ENCODE measurements at places on chromosomes 5 and 9. TPM values are rescaled to one million over a fixed set of nuclear protein-coding genes. Genes with fewer than 3 reads are reported as not detected.

The FBP2 gene
- polyA plus RNA-seq = 2.4 TPM

The KLHL3 gene
- polyA plus RNA-seq = 19.5 TPM

The MEIKIN gene
- polyA plus RNA-seq = not detected

The AMBP gene
- polyA plus RNA-seq = 1.8 TPM

The ACOT12 gene
- 0.37 TPM for polyA plus RNA-seq

The KIF4B gene
- 0.31 TPM for polyA plus RNA-seq

The CCL27 gene
- 0.79 TPM for polyA plus RNA-seq

The NUTM2G gene
- 0.67 TPM for polyA plus RNA-seq

The SPINK13 gene
- 0.44 TPM for polyA plus RNA-seq

The DYNC2I2 gene
- polyA plus RNA-seq = 46.9 TPM

The SFXN1 gene
- polyA plus RNA-seq = 23.7 TPM

The SPINK4 gene
- not detected for polyA plus RNA-seq

The TCF7 gene
- polyA plus RNA-seq = 15.4 TPM

The MARCHF3 gene
- polyA plus RNA-seq = 4.7 TPM

The DMRT3 gene
- polyA plus RNA-seq = not detected

The SLC6A3 gene
- 3.0 TPM for polyA plus RNA-seq

The APBA1 gene
- polyA plus RNA-seq = 15.3 TPM

The ANKRD20A1 gene
- polyA plus RNA-seq = 1.3 TPM

The GARIN3 gene
- not detected for polyA plus RNA-seq

The LCN9 gene
- polyA plus RNA-seq = not detected

The SMIM23 gene
- not detected for polyA plus RNA-seq

The DNAH5 gene
- 0.90 TPM for polyA plus RNA-seq

The SLC34A3 gene
- 1.2 TPM for polyA plus RNA-seq

The RETREG1 gene
- 3.2 TPM for polyA plus RNA-seq

The NIPAL4 gene
- 0.10 TPM for polyA plus RNA-seq

The SPINK1 gene
- 1.2 TPM for polyA plus RNA-seq

The CRHBP gene
- 0.22 TPM for polyA plus RNA-seq

The ARHGEF39 gene
- 10.9 TPM for polyA plus RNA-seq

The CCNO gene
- polyA plus RNA-seq = 3.6 TPM

The CCL28 gene
- polyA plus RNA-seq = 0.31 TPM

The SLC27A4 gene
- polyA plus RNA-seq = 7.0 TPM

The MARCHF6 gene
- polyA plus RNA-seq = 118 TPM

The DPYSL3 gene
- polyA plus RNA-seq = 73.3 TPM

The TPM2 gene
- polyA plus RNA-seq = 645 TPM

The ORM1 gene
- polyA plus RNA-seq = 6.7 TPM

The ZBTB26 gene
- 20.3 TPM for polyA plus RNA-seq

The PHF2 gene
- polyA plus RNA-seq = 46.6 TPM

The SLCO6A1 gene
- not detected for polyA plus RNA-seq
